ENCODE measurements at places on chromosomes 4 and X.

DNA sequence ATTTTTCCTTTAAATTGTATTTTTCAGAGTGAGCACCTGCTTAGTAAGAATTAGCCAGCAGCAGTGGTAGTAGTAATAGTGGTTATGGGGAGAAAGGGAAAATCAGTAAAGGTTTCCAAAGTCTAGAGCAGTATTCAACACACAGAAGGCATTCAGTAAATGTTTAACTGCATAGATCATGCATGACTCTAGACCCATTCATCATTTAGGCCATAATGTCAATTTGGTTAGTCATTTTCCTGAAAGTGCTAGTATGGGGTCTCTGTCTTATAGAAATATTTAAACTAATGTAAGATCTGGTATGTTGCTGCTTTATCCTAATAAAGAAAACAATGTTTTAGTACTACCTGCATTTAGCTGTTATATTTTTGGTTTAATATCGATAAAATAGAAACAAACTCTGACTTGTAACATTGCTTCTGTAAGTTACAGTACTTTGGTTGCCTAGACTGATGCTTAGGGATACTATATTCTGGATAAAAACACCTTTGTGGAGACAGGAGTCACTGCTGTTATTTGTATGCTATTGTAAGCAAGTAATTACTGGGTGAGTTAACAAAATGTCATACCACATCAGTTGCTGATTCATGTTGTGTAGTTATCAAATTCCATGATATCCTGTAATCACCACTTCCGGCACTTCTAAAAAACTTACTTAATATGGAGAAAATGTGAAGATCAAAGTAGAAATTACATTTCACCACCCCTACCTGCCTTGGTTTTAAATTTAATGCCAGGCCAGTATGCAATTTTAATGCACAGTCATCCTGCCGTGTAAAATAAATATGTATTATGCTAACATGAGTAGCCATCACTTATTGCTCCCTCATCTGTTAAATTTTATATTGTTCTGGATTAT, 115.8 kb upstream of the BMPR1B start:
- peak; percentile 56 for DNase-seq

DNA sequence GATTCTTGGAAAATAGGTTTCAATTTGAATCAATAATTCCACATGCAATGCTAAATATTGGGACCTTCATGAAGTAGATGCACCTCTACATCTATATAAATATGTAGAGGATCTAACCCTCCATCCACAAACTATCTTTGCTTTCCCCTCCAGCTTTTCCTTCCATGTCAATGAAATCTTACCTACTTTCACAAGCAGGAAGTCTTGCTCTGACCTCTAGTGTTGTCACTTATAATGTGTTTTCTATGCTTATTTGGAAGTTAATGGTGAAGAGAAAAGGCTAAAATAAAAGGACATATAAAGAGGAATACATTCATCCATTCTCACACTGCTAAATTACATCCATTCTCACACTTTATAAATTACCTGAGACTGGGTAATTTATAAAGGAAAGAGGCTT, 472.7 kb upstream of the DIAPH2 start:
- DNase-seq, result no peak

DNA sequence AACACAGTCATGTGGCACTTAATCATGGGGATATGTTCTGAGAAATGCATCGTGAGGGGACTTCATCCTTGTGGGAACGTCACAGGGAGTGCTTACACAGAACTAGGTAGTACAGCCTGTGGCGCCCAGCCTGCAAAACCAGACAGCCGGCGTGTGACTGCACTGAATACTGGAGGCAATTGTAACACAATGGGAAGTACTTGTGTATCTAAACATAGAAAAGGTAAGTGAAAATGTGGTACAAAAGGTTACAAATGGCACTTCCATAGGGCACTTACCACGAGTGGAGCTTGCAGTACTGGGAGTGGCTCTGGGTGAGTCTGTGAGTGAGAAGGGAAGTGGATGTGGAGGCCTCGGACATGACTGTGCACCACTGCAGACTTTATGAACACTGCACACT, 5.2 kb downstream of the TLR3 start:
- DNase-seq, result no peak

- no peak for DNase-seq
Observed at GRCh38 chr4:141311246-141312204, 90.8 kb downstream of the ZNF330 start.

DNA sequence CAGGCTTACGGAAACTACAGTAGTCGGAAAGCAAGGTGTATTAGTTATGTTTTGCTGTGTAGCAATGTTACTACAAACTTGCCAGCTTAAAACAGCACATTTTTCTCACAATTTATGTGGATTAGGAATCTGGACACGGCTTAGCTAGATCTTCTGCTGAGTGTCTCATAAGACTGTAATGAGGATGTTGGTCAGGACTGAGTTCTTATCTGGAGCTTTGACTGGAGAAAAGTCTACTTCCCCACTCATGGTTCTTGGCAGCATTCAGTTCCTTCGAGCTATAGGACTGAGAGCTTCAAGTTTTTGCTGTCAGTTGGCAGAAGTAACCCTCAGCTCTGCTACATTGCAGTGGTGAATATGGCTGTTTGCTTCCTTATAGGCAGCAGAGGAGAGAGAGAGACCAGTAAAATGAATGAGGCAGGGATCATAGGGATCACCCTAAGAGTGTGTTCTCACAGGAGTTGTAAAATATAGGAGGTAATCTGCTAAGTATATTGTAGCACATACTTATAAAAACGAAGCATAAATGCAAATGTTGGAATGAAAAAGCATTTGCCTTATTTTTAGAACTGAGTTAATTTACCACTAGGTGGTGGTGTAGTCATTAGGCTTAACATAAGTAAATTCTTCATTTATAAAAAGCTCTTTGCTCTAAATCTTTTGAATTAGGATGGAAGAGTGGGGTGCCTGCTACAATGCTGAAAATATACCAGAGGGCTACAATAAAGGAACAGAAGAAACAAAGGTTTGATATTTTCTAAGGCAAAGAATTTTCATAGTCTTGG, 38.6 kb downstream of the ALG13 start:
- DNase-seq, result no peak

GRCh38 chr4:38667085-38667893, 3.3 kb downstream of the KLF3 start:
- DNase-seq, result peak; percentile 97

GRCh38 chr4:84258905-84259830, 239.9 kb downstream of the NKX6-1 start:
- no peak for DNase-seq

GRCh38 chr4:171031338-171031737, 781.9 kb upstream of the GALNTL6 start:
- DNase-seq, result no peak

DNA sequence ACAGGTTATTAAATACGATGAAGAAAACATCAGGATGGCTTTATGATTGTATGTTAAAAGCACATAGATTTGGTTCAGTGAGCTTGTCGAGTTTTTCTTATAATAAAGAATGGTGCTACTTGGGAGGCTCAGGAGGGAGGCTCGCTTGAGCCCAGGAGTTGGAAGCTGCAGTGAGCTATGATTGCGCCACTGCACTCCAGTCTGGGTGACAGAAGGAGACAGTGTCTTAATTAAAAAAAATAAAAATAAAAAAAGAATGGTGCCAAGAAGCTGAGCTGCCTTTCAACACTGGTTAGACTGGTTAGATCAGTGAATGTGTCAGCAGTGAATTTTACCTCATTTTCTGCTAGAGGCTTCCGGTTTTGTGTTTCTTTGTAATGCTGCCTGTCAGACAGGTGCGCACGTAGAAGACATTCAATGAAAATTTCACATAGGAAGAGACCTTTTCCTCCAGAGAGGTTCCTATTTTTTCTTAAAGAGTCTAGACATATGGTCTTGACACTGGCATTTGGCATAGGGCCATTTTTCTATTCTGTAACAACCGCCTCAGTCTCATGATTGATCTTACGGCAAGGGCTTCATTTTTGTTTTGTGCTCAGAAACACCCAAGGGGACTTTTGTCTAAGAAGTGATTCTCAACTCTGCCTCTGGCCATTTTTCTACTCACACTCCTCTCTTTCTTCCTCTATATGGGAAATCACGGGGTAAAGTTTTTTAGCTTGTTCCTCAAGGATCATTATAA, 15.0 kb upstream of the ARSF start:
- DNase-seq, result no peak

GRCh38 chrX:22163326-22163725, 109.4 kb upstream of the CBLL2 start:
- DNase-seq, result no peak

DNA sequence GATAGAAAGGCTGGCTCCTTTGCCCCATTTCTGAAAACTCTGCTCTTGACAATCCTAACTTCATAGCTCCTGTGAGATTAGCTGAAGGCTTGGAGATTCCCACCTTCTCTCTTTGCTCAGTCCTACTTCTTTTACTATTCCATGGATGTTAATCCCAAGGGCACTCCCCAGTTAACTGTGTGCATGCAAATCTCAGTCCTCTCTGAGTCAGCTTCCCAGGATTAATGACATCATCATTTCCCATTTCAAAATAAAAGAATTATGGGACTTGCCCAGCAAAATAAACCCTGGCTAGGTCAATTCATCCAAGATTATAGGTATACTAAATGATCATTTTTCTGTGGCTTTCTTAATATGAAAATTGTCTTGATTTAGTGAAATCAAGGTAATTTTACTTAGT, 328.6 kb upstream of the NR3C2 start:
- DNase-seq, result no peak

Data from epithelial cell of proximal tubule (primary cell).